NCI-H2081 (cell line): ENCODE measurements at places on chromosomes 16 and 17.

GRCh38 chr17:40122999-40123810 is 1.4 kb downstream of the MSL1 start:
- peak; percentile 65 for DNase-seq

GRCh38 chr16:2967211-2967631 is 1.9 kb upstream of the PAQR4 start:
- no peak for DNase-seq

DNA sequence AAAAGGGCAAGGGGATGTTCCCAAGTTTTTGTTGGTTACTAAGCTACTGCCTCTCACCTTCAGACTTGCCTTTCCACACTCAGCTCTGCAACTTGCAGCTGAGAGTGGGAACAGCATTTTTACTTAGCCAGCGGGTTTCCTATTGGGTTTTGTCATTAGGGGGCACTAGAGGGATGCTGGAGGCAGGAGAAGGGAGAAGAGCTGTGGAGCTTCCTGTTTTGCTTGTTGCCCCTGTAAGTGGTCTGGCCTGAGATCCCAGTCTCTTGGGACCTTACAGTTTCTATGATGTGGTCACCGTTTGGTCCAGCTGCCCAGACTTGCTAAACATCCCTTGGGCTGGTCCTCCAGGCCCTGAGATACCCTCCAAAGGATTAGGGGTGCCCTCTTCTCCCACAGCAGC is 209.6 kb upstream of the NLRP1 start:
- no peak for DNase-seq

- no peak for DNase-seq
These were observed 2.0 kb downstream of the TTYH2 start for GRCh38 chr17:74215342-74215727.

DNA sequence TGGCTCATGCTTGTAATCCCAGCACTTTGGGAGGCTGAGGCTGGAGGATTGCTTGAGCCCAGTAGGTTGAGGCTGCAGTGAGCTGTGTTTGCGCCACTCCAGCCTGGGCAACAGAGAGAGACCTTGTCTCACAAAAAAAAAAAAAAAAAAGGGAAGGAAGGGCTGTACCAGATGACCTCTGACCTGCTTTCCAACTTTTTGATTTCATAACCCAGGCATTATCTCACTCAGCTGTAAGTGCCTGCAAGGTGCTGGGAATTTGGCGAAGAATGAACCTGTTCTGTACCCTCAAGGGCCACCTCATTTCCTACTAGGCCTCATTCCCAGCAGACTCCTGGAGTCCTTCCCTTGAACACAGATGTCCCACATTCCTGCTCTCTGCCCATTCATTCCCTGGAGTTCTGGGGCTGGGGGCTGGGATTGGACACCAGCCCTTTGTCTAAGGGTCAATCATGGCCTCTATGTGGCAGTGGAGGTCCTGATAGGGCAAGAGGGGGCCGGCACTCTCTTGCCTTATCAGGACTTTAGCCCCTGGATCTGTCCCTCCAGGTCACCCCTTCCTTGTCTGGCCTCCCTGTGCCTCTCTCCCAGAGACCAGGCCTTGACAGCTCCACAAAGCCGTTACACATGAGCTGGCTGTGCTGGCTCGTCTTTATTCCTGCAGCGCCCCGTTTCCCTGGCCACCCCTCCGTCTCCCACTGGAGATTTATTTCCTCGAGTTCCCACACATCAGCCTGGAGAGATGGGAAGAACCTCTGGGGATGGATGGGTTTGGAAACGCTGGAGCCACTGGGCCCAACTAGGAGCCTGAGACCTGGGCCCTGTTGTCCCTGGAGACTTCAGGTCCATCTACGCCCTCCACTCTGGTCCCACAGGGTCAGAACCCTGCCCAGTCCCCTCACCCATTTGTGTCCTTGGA is 821 bp upstream of the GFAP start:
- DNase-seq, result no peak

- no peak for DNase-seq
These were observed 377.5 kb upstream of the DYNLRB2 start for GRCh38 chr16:80163339-80163738.

DNA sequence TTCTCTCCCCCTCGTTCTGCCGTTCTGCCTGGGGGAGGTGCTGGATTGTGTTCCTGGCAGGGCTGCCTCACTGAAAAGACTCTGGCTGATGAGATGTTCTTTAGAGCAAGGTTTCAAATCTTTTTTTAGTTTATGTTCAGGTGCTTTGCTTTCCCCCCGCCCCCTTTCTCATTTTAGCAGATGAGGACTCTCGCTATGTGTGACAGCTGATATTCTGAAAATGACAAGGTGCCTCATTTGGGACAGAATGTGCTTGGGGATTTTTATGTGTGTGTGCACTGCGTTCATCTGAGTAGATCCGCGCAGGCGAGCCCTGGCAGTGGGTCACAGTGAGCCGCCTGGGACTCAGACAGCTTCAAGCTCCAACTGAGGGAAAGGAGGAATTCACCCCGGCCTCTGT is 205.9 kb downstream of the HS3ST4 start:
- DNase-seq, result no peak

GRCh38 chr17:1304962-1305563 is 25.6 kb downstream of the TRARG1 start:
- no peak for DNase-seq
